Esophagus squamous epithelium (tissue), 5 donors: ENCODE measurements at places on chromosomes 6 and 20.

DNA sequence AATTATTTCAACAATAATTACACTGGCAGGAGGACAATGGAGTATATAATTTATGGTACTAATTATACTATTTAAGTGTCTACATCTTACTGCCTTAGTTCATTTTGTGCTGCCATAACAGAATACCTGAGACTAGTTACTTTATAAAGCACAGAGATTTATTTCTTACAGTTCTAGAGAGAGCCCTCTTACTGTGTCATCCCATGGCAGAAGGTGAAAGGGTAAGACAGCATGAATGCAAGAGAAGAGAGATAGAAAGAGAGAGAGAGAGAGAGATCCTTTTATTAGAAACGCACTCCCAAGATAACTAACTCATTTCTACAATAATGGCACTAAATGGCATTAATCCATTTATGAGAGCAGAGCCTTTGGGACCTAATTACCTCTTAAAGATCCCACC, 314.7 kb downstream of the EPM2A start:
- DNase-seq: no peak

DNA sequence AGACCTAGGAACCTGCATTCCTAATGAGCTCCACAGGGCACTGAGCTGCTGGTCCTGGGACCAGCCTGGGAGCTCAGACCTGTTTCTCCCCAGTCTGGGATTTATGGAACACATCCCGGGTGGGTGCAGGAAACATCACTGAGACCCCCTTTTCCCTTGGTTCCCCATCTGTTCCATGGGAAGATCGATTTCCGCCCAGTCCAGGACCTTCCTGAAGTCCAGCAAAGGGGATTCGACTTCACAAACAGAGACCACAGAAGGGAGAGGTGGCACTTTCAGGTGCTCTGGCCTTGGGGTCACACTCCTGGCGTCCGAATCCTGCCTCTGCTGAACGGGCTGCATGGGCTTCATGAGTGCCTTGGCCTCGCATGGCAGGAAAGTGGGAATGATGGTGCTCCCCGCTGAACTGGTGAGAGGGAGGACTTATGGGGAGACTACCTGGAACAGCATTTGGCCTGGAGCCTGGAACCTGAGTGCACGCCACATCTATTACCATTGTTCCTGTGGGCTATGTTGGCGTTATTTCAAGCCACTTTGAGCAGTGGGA, 296.3 kb downstream of the TAF4 start:
- no peak for DNase-seq

DNA sequence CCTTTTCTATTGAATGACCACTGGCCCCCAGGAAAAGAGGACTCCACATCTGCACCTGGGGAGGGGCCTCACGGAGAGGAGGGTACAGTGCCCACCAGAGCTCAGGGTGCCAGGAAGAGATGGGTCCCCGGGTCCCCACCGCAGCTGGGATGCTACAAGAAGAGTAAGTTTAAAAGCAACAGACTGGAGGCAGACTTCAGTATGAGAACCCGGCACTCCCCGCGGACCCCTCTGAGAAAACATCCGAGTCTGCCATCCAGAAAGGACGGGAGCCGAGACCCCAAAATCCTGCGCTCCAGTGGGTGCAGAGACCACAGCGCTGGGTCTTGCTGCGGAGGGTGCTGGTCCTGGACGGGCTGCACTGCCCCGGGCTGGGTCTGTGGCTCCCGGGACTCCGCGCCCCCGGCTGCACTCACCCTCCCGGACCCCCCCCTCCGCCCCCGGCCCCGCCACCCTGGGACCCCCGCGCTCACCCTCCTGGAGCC, 350 bp downstream of the HELZ2 start:
- DNase-seq: no peak

DNA sequence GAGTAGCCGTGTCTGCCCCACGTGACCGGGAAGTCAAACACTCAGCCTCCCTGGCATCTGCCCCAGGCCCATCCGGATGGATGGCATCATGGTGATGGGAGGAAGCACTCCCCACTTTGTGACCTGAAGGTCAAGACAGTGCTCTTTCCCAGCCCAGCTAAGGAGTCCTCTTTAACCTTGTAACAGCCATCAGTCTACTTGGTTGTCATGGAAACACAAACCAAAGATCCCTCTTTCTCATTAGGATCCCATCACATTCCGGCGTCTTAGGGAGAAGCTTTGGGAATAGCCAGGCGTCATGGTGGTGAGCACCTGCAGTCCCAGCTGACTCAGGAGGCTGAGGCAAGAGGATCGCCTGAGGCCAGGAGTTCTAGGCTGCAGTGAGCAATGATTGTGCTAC, 90.9 kb upstream of the FOXC1 start:
- no peak for DNase-seq

DNA sequence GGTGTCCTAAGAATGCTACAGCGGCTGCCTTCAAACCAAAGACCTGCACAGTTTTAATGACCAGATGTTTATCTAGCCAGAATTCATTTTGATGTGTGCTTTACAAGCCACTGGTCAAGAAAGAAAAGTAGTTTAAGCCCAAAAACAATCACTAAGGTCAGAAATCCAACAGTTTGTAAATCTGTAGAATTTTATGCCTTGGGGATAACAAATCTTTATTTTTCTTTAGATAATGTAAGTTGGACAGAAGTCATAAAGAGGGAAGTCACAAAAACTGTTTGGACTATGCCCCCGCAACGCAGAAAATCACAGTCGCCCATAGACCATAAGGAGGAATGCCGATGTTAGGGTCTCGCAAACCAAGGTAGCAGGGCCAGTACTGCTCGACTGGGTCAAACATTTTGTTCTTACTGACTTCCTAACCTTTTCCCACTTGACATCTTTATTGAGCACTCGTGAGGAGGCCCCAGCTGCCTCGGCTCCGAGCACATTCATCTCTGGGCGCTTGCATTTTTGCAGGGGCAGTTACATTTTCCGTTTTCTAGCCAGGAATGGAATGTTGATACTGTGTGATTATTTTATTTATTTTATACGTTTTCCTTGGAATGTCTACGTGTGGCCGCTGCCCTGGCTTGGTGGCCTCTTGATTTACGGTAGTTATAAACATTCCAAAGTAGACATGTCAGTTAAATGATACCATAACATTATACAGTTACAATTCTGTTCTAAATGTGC, 56.7 kb upstream of the APCDD1L start:
- DNase-seq: no peak

- DNase-seq: no peak
These were observed 61.8 kb downstream of the RPP40 start for GRCh38 chr6:4941782-4942672.

DNA sequence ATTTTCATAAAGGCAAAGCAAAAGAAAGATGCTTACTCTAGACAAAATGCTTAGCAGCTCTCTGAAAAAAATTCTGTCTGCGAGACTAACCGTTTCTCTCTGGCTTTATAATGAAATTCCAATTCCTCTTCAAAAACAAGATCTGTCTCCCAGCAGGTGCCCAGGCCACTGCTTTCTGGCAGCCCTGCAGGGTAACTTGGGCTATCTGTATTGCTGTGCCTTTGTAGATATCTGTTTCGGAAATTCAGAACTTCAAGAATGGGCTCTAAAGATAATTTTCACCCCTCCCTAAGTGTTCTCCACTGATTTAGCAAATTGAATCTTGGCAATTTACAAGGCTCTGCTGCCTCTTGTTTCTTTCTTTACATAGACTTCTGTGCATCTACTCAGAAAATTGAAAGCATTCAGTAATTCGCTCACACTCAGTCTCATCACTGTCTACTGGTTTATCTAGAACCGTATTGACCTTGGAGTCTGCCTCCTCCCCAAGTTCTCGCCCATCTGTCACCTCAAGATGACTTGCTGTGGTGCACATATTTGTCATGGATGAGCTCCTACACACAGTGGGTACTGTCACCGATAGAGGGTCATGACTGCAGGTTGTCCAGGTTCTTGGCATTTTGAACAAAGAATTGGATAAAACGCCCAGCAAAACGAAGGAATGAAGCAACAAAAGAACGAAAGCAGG, 26.4 kb upstream of the FABP7 start:
- no peak for DNase-seq

GRCh38 chr6:16239798-16240123, 1.4 kb downstream of the GMPR start:
- DNase-seq: no peak

DNA sequence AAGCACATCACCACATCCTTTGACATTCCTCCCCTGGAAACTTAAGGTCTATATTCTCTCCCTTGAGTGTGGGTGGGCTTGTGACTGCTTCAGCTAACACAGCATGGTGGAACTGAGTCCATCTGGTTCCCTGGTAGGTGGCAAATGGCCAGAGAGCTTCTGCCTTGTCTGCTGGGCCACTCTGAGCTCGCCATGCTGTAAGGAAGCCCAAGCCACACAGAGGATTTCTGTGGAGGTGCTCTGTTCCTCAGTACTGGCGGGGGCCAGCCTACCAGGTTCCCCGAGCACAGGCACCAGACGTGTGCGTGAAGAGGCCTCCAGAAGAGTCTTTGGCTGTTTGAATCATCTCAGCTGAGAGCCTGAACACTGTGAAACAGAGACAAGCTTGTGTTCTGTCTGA, 41.6 kb upstream of the PMEPA1 start:
- DNase-seq: no peak

DNA sequence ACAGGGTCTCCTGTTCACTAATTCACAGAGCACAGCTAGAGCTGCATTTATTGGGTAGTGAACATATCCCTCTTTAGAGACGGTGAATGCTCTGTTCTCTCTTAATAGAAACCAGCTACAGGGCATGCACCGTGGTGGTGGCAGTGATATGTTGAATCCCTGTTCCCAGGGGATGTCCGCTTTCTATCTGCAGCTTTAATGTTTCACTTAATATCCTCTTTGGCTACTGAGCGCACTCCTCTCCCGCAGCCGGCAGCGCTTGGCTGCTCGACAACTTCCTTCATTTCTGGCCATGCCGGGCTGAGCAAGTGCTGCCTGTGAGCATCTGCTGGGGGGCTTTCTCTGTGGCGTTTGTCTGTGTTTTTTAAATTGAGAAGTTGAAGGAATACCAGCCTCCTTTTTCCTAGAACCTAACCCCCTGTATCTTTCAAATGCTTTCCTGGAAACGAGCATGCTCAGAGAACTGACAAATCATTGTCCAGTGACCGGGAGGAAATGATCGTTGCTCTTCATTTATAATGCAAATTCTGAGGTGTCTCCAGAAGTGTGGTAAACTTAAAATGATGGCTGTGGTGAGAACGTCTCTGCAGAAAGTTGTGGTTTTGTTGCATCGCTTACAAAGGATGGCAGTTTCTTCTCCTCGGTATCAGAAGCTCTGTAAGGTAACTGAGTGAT, 297.9 kb downstream of the UTRN start:
- no peak for DNase-seq

- DNase-seq: no peak
These were observed 169.2 kb downstream of the BTBD9 start for GRCh38 chr6:38470548-38470947.

GRCh38 chr6:123777563-123777962, 26.1 kb upstream of the NKAIN2 start:
- DNase-seq: no peak

GRCh38 chr20:38751360-38751976, 3.2 kb downstream of the ACTR5 start:
- DNase-seq: no peak

DNA sequence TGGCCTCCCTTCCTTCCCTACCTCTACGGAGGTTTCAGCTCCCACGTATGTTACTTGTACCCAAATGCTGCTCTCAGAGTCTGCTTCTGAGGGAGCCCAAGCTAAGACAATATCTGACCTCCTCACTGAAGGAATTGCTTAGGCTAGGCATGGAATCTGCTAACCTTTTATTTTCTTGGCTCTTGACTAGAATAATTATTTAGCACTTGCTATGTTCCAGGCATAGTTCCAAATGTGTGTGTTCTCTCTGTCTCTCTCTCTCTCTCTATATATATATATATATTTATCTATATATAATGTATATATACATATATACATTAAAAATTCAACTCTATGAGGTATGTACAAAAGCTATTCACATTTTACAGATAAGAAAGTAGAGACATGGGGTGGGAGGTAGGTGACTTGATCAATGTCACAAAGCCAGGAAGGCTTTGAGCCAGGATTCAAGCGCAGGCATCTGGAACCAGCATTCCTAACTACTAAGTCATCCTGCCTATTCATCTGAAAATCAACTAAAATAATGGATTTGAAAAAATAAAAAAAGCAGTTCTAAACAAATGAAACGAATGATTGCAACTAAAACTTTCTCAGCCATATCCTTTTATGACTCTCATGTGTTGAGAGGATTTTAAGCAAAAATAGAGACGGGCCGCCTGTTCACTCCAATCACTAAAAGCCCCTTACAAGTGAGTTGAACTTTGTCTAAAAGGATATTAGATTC, 189.7 kb upstream of the JAG1 start:
- DNase-seq: no peak

GRCh38 chr20:14488756-14489479, 151.5 kb upstream of the FLRT3 start:
- DNase-seq: no peak
